ENCODE measurements at places on chromosomes 1 and 21.

GRCh38 chr1:111320066-111320879 lies 29.6 kb downstream of the CHIA start:
- DNase-seq = no peak

GRCh38 chr1:244957525-244957924 lies 93.2 kb upstream of the HNRNPU start:
- no peak for DNase-seq

DNA sequence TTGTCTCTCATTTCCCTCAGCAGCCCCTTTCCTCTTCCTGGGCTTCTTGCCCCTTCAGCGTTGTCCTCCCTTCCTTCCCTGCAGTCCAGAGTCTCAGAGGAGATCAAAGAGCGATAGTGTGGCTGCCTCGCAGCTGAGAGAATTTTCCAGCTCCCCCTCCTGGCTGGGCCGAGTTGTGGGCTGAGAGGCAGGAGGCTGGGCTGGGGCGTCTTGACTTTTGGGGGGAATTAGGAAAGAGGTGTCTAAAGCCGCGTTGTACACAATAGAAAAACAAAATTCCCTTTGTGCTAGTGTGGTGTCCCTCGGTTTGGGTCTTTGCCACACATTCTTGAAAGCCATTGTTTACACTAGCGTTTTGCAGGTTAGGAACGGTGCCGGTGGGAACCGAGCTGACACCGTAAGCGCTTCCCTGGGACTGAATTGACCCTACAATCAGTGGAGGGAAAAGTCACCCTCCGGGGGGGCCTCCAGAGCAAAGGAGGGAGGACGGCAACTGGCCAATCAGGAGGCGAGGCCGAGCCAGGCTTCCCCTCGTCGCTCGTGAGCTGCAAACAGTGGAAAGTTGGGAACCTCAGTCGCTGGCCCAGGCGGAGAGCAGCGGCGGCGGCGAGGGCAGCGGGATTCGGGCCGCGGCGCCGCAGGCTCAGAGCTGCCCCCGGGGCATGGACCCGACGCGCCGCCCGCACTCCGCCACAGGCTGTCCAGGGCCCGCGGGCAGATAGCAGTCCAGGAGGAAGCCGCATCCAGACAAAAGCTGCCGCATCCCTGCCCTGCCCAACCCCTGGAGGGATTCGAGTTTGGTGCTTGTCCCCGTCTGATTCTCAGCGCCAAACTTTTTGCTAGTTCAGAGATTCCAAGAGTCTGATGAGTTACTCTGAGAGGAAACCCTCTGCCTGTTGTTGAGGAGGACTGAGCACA lies at the start of gene HMCN1:
TSS of gene HMCN1 (plus strand) at position 574 of the 918 bp plus-strand sequence. CDS start 389 bp downstream, outside the sequence.
- no peak for DNase-seq

DNA sequence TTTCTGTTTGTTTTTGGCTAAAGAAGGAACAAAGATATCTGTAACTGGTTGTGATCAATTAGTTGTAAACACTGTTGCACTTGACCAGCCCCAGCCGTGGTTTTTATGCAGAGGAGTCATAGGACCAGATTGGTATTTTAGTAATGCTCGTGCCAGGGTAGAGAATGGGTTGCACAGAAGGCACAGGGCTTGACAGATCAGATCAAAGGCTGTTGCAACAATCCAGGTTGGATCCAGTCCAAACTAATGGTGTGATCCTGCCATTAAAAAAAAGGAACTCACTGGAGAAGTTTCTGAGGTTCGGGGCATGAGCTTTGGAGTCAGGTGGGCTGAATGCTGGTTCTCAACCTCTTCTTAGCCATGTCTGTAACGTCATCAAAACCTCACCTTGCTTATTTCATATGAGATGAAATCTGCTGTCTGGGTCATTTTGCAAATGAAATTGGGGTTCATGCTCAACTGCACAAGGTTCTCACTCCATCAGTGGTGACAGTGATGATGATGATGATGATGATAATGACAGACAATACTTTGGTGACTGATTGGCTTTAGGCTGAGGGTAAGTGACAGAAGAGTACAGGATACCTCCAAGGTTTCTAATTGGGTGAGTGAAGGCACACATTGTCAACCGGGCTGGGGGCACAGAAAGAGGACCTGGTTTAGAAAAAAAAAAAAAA lies 43.1 kb downstream of the ZNF281 start:
- no peak for DNase-seq

DNA sequence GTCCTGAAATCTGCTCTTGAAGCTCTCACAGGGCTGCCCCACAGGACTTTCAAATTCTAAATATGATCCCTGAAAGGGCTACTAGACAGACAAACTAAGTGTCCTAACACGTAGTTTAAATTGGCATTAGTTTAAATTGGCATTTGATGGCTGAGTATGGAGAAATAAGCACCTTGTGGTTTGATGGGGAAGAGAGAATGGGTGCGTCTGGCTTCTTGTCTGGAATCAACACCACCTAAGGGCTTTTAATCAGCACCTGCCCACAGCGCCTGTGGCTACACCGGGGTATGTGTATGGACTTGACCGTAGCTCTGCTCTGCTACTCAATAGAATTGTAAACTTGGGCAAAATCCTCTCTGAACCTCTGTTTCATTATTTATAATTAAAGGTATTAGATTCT lies 5.7 kb upstream of the LAMB3 start:
- no peak for DNase-seq

- DNase-seq = no peak
These were observed 172.2 kb downstream of the EDEM3 start for GRCh38 chr1:184582411-184582810.

DNA sequence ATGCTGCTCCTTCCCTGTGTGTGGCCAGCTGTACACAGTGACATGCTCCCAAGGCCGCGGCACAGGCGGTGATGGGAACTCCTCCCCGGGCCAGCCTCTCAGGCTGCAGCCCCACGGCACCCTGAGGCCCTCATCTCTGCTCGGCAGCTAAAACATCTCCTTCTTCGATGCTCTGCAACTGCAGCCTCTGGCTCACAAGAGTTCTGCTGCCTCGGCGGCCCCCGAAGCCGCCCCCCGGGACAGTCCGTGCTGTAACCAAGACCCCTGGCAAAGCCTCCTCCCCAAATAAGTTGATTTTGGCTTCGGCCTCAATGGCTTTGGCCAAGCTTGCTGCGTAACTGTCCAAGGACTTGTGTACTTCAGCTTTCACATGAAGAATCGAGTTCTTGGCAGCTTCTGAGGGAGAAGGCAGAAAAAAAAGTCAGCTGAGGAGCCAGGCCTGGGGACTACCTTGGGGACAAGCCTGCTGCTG lies 51.3 kb downstream of the GPR161 start:
- DNase-seq = no peak

- DNase-seq = no peak
These were observed 27.3 kb upstream of the RLF start for GRCh38 chr1:40133839-40134238.

GRCh38 chr1:116920211-116920610 lies 10.5 kb downstream of the PTGFRN start:
- no peak for DNase-seq

DNA sequence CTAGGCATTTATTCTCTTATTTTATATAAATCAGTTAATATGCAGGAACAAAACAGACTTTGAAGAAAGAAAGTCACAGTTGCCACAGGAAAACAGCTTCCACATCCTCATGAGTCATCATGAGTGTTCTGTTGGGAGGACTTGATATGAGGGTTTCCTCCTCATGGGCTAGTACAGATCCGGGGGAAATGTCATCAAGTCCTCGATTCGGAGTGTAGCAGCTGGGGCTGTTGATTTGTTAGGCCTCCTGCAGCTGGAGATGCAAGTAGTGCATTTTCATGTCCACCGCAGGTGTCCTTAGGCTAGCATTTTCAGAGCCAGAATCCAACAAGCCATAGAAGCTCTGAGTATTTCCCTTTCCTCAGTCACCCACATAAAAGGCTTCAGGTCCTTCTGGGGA lies 36.7 kb downstream of the ADAM30 start:
- no peak for DNase-seq

GRCh38 chr1:185530215-185530614 lies 204.0 kb upstream of the HMCN1 start:
- DNase-seq = no peak

DNA sequence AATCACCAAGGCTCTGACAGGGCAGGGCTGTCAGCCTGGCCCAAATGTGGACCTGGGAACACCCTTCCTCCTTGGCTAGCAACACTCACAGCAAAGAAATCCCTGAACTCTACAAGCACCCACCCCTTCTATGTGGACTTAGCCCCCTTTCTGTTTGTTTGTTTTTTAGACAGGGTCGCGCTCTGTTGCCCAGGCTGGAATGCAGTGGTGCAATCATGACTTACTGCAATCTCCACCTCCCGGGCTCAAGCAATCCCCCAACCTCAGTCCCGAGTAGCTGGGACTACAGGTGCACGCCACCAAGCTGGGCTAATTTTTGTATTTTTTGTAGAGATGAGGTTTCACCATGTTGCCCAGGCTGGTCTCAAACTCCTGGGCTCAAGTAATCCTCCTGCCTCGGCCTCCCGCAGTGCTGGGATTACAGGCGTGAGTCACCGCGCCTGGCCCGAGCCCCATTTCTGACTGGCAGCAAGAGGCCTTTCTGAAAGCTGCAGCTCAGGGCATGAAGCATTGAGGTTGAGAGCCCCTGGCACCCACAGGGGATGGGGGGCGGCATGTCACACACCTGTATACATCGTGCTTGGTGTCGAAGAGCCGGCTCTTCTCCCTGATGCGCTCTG lies 16.2 kb downstream of the RIPK4 start:
- no peak for DNase-seq

DNA sequence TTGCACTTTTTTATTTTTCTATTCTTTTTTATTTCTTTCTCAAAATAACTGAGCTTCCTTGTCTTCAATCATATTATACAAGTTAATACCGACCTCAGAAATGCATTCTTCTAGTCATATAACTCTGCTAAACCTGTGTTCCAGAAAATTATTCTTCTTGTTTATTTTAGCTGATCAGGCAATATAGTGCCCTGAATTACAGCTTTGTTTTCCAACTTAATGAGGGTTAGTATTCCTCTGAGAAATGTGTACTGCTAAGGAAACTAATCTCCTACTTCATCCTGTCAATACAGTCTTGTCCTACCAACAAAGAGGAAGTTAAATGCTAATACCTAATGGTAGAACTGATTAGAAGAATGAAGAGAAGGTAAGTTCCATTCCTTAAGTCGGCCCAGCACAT lies 13.0 kb downstream of the BRINP3 start:
- no peak for DNase-seq

DNA sequence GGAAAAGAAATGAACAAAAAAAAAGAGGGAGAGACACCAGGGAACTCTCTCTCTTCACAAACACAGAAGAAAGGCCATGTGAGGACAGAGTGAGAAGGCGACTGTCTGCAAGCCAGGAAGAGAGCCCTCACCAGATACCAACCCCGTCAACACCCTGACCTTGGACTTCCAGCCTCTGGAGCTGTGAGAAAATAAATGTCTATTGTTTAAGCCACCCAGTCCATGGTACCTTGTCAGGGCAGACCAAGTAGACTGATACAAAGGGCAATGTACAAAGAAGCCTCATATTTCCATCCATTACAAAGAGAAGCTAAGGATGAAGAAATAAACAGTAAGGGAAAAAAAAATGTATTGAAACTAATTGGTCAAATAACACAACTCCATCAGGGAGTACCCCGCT lies 146.6 kb downstream of the ZNF281 start:
- no peak for DNase-seq

GRCh38 chr1:112935461-112936111 lies 20.4 kb downstream of the SLC16A1 start:
- DNase-seq = no peak

GRCh38 chr1:47436979-47437446 lies 831 bp upstream of the FOXD2 start:
- DNase-seq = no peak

DNA sequence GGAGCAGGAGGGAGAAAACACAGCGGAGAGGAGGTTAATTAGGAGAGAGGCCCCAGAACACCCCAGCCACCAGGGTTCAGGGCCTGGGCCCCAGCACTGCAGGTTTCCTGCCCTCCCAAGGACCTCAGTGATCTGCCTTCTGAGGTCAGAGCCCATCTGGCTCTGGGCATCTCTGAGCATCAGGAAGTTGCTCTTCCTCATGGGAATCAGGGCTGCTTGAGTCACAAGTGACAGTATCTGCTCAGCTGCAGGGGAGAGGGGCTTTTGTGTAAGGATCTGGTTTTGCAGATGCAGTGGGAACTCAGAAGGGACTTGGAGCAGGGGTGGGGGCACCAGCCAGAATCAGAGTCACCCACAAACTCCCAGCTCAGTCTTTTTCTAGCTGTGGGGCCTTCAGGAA lies 472.1 kb downstream of the PTPRU start:
- no peak for DNase-seq

DNA sequence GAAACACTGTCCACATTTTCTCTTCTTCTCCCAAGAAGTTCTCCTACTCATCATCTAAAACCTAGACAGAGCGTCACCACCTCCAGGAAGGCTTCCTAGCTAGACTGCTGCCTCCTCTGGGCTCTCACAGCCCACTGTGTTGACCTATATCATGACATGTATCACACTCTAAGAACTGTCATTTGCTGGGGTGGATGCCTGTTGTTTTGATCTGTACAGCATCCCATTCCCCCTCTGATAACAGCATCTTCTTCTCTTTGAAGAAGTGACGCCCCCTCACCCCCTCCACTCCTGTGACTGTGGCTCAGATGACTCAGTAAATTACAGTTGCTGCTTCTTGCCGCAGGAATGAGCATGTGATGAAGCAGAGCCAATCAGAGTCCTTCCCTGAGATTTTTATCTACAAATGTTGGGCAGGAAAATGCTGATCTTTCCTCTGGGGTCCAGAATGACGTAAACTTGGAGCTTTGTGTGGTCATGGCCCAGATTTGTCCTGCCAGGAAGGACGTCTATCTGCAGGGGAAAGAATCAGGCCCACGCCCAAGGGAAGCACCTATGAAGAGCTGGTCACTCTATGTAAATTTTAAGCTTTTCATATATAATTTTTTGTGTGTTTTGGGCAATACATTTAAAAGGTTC lies 28.0 kb upstream of the FOXO6 start:
- DNase-seq = no peak

- DNase-seq = no peak
These were observed at the start of gene EVA1B for GRCh38 chr1:36323636-36324352. EVA1B (minus strand) TSS chr1:36323645; CDS start chr1:36323037, 608 bp downstream.

Measured in stimulated activated CD8-positive, alpha-beta memory T cell treated with anti-CD3 and anti-CD28 coated beads, Interleukin-7, amount 100 ng/mL, for 1 hour (primary cell).